GM19239 (cell line): ENCODE measurements at places on chromosomes 7 and 10.

GRCh38 chr10:133286366-133286765, 9.7 kb upstream of the ADAM8 start:
- no peak for DNase-seq

DNA sequence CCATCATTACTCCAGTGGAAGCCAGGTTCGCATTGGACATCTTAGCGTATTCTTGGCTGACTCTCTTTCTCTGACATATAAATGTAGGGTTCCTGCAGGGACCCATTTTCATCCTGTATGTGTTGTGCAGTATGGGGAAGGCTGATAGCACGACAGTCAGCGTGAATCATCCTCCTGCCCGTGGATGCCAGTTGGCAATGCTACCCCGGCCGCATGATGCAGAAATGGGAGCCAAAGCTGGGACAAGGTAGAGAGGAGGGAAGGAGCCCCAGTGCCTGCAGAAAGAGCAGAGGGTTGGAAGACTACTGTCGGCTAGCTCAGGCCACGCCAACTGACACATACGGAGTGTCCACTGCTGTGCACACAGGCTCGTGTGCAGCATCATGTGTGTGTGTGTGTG, 251.6 kb downstream of the SKAP2 start:
- DNase-seq, result no peak

DNA sequence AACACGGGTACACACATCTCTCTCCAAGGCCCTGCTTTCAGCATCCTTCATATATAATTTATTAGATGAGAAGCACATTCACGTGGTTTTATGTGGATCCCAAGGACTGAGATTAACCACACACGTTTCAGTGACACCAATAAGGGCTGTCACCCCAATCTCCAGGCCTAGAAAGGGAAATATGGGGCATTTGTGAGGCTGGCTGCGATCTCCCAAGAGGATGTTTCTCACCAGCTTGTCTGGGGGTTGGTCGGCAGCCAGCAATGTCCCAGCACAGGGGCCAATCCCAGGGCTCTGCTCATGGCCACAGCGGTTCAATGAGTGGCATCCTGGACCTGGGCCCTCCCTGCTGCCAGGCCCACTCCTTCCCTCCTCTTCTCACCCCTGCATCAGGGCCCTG, 115.5 kb downstream of the ITIH5 start:
- no peak for DNase-seq

GRCh38 chr7:15204421-15204820, 301.9 kb upstream of the DGKB start:
- no peak for DNase-seq

DNA sequence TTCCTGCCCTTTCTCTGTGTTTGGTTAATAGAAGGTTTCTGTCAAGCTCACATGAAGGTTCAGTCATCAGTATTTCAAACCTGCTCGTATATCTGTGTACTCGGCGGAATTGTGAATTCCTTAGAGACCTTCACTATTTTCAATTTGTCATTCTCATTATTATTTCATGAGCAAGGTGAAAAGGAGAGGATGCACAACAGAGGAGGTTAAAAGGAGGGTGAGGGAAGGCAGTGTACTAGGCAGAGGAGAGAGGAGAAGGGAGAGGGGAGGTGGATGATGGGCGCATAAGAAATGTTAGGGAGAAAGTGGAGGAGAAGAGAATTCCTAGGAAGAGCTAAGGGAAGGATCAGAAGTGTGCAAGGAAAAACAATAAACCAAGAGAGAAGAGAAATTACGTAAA, 185.0 kb upstream of the COBL start:
- no peak for DNase-seq

DNA sequence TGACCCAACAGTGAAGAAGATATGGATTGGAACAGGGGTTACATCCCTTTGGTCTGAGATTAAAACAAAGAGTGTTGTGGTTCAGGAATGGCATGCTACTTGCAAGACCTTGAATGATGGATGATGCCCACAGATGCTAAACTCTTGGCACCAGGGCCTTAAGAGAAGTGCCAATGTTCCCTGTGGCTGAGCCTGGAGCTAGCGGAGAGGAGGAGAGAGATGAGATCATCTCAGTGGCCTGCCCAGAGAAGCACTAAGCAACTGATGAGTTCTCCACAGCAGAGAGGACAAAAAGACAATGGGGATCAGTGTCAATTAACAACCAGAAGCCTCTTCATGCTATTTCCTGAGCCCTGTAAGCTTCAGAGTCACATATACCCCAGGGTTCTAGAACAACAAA, 97.8 kb downstream of the ELAPOR2 start:
- DNase-seq, result no peak

DNA sequence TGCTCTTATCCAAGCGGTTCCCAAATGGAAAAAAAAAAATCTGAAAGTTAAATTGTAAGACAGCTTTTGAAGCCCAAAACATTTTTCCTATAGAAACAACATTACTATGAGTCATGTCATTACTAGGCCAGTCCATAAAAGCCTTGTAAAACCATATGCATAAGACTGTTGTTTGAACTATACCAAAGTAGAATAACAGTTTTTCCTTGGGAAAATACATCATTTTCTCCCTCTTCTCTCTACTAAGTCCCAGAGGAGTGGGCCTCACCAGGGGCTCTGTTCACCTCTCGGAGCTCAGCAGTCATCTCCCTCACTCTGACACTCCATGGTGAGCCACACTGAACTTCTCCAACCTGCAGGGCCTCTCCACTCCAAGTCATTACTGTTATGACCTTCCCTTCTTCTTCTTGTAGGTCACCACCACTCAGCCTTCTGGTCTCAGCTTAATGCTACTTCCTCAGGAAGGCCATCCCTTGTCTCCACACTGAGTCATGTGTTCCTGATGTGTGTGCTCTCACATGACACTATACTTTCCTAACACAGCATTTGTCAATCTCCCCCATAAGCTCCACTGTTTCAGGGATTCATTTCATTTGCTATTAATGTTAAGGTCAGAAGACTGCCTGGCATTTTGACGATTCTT, 32.5 kb downstream of the ZNF438 start:
- DNase-seq, result no peak

- no peak for DNase-seq
These were observed 417.6 kb upstream of the POT1 start for GRCh38 chr7:125347269-125347668.

- DNase-seq, result no peak
These were observed 20.2 kb downstream of the DNTT start for GRCh38 chr10:96324447-96324846.

GRCh38 chr10:59595593-59595992, 114.1 kb downstream of the SLC16A9 start:
- no peak for DNase-seq

DNA sequence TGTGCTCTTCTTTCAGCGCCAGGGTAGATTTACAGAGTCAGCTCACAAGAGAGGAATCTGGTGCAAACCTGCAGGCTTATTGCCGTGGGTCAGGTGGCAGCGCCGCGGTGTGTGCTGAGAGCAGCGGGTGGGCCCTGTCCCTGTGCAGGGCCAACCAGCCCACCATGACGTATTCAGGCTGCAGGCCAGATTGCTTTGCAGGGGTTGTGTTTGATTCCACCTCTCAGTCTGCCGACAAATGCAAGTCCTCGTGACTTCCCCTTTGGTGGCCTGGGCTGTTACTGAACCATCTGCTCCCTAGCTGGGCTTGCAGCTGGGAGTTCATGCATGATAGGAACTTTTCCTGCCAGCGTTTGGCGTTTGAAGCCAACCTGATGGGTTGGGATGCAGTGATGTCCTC, 66.7 kb upstream of the LEP start:
- no peak for DNase-seq

DNA sequence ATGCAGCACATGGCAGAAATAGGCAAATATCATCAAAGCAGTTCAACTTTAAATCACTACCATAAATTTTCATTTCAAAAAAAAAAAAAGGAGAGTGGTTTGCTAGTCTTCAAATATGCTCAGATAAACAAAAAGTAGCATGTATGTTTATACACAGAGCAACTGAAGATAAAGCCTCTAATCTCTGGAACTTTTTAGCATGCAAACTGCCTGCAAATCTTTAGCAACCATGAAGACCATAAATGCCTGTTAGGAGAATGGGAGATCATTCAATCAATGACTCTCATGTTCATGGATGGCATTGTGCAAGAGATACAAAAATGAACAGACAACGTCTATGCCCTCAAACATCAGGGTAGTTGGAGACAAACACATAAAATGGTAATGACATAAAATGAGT, 57.3 kb downstream of the ORC5 start:
- no peak for DNase-seq

DNA sequence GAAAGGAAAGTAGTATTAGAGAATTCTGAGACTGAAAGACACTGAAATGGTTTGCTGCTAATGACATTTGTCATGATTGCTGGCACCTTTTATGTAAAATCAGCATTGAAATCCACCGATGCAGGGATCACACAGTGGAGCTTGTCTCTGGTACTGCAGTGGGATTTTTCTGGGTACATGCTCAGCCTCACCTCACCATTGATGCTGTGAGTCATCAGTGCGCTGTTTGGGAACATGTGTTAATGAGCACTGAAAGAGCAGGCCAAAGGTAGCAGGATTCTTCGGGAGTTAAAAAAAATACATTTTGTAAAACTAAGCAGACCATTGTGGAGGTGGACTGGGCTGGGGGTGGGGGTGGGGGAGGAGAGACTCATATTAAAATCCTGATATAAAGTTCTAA, 174.9 kb downstream of the CREB5 start:
- no peak for DNase-seq

- DNase-seq, result no peak
These were observed 121.9 kb downstream of the SMURF1 start for GRCh38 chr7:99021941-99022560.

GRCh38 chr7:29237489-29237888, 42.9 kb downstream of the CHN2 start:
- no peak for DNase-seq

GRCh38 chr10:15897287-15897686, 37.0 kb upstream of the MINDY3 start:
- DNase-seq, result no peak

DNA sequence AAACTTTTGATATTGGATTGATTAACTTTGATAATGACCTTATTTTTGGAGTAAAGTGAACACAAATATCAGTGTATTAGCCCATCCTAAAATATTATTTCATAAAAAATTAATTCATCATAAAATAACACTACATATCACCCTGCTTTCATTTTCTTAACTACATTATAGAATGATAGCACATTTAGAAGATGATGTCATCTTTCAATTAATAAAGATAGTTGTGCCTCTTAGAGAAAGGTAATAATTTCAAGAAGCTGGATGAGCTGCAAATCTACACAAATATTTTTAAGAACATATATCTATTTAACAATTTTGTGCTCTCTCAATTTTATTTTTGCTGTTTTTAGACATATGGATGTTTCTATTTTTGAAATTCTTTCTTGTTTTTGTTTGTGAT, 126.1 kb downstream of the CNTNAP2 start:
- DNase-seq, result no peak

DNA sequence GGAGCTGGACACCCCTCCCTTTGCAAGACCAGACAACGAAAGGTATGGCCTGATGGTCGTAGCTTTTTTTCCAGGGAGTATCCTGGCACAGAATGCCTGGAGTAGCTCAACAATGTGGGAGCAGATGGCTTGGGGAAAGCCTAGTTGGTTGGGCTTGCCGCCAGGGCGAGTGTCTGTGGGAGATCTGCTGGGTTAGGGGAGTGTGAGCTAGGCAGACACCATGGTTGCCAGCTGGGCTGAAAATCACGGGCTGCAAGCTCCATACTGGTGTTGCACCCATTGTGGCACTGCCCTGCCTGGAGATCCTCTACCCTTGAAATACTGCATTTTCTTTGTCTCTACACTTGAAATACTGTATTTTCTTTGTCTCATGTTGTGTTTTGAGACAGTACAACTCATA, 538.3 kb downstream of the PCDH15 start:
- no peak for DNase-seq

GRCh38 chr7:22651534-22652243, 75.3 kb upstream of the IL6 start:
- DNase-seq, result no peak

DNA sequence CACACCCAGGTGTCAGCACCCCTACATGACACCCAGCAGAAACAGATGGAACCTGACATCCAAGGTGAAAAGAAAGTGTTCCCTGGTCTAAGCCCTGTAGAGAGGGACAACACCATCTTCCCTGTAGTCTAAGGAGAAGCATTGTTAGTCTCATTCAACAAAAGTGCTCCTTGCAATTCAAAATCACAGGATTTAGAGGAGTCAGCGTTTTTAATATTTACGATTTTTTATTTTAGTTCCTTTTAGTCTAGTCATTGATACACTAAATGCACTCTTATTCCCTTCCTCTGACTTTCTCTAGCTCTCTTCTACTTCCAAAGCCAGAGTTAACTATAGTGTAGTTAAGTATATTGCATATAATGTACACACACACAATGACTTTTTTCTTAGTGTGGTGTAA, 163.0 kb downstream of the TPK1 start:
- no peak for DNase-seq

DNA sequence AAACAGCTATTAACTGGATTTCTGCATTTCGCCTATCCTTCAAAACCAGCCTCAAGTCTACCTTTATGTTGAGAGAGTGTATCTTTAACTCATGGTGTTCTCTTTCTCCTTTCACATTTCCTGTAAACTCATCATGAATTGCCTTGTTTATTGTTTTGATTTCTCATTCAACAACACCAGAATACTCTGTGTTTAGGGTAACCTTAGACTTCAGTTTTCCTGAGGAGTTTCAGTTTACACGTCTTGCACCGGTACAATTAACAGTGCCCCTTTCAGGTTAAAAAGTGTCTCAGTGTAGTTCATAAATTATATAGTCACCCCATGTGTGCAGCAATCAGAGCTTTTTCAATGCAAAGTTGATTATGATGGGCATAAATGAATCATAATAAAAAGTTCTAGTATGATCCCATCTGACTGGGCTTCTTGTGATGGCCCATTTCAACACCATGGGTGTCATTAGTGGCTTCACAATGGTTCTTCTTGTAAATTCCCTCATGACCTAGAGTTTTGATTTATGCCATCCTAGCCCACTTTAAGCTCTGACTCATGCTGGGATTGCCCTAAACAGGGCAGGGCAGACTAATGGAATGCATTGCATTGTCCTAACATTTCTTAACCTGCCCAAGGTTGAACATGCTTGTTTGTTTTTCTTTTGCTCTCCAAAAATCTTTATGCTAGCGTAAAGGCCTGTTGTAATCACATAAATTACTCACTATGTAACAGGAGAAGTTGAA, 22.0 kb downstream of the ITGB8 start:
- no peak for DNase-seq

DNA sequence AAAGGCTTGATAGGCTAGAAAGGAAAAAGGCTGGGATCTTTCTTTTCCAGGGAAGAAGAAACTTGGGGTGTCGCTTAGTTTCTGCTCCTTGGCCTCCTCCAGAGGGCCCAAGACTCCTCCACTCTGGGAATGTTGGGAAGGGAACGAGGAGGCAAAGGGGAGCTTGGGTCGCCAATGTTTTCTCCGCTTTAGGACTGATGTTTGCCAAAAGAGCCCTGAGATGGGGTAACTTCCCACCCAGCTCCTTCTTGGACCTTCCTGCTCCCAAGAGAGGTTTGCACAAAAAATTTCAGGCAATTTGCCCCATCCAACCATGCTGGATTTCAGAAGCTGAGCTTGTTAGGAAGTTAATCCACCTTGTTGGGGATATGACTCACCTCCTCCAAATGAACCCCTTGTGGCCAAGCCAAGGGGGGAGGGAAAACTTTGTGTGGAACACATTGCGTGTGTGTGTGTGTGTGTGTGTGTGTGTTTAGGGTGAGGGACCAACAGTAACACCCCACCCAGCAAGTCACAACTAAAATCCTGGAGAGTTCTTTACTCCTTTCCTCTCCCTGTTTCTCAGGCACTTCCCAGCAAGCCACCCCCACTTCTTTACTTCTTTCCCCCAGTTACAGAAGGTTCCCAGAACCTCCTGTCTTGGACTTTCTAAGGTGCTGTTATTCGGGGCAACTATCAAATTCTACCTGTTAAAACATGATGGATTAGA, 8.7 kb upstream of the HOXA2 start:
- no peak for DNase-seq

GRCh38 chr10:26540601-26541000, 102.5 kb downstream of the APBB1IP start:
- peak; percentile 28 for DNase-seq
